ENCODE measurements at places on chromosomes 4 and X. TPM values are rescaled to one million over a fixed set of nuclear protein-coding genes. Genes with fewer than 3 reads are reported as not detected.

Gene FAM90A26
- total RNA-seq, result not detected

Gene ATP2B3
- total RNA-seq, result not detected

GRCh38 chr4:15692602-15693001, 10.3 kb upstream of the BST1 start:
- H3K27ac ChIP-seq, result no peak overlapping the region
- H3K27me3 ChIP-seq, result no peaks in the 10 kb centered on the region
- DNase-seq, result no peak
- H3K4me1 ChIP-seq, result no peaks in the 10 kb centered on the region

GRCh38 chr4:154958621-154959358, 177.7 kb downstream of the RBM46 start:
- no peaks in the 10 kb centered on the region for H3K27me3 ChIP-seq
- H3K4me1 ChIP-seq, result peaks cover 9% of the 10 kb centered on the region
- H3K27ac ChIP-seq, result no peak overlapping the region
- no peaks in the 10 kb centered on the region for H3K36me3 ChIP-seq

DNA sequence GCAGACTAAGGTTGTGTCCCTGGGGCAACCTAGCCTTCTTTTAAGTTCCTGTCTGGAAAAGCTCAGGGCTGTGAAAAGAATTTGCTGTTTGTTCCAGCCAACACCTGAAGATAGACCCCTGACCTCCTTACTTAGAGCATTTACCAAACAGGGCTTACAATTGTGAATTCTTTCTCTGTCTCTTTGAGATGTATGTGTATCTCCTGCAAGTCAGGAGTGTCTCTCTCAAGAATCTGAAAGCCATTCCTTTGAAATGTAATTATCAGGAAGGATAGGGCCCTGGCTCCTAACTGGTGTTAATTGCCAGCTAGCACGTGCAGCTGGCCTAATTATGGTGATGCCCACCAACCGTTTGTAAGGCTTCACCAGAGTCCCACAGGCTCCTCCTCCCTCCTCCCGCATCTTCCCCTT, 18.2 kb downstream of the CCNG2 start:
- no peak overlapping the region for H3K4me3 ChIP-seq
- no peaks in the 10 kb centered on the region for H3K4me1 ChIP-seq
- no peak overlapping the region for H3K27ac ChIP-seq
- H3K36me3 ChIP-seq, result no peaks in the 10 kb centered on the region

DNA sequence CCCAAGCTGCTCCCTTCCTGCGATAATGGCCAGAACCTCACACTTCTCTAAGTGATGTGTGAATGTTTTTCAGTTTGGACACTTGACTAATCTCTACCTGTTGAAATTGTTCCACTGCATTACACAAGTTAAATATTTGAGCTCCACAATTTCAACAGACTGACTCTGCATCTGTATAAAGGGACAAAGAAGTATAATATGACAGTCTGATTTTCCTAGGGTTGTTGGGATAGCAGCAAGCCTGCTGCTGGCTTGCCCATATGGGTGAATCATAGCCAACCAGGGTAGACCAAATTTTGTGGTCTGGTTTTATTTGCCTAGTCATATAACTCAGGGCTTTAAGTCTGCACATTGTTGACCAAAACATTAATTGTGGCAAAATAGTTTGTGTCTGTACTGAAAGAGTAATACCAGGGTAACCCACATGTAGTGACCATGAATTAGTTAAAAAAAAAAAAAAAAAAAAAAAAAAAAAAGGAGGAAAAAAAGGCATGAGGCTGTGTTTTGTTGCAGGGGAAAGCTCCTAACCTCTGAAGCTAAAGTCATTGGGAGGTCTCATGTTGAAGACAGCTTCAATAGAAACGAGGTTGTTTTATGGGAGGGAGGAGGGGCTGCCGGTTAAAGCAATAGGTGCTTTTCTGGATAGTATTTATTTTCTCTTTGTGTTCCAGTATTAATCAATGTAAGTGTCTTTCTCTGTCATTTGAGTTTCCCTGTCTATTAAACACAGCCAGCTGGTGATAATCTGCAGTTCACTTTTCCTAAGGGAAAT, 534.2 kb downstream of the RAB28 start:
- no peaks in the 10 kb centered on the region for H3K36me3 ChIP-seq
- no peak overlapping the region for H3K27ac ChIP-seq
- H3K4me1 ChIP-seq, result no peaks in the 10 kb centered on the region

- DNase-seq, result no peak
- no peaks in the 10 kb centered on the region for H3K36me3 ChIP-seq
- H3K4me1 ChIP-seq, result no peaks in the 10 kb centered on the region
These were observed 118.4 kb upstream of the MED14 start for GRCh38 chrX:40853816-40854123.

DNA sequence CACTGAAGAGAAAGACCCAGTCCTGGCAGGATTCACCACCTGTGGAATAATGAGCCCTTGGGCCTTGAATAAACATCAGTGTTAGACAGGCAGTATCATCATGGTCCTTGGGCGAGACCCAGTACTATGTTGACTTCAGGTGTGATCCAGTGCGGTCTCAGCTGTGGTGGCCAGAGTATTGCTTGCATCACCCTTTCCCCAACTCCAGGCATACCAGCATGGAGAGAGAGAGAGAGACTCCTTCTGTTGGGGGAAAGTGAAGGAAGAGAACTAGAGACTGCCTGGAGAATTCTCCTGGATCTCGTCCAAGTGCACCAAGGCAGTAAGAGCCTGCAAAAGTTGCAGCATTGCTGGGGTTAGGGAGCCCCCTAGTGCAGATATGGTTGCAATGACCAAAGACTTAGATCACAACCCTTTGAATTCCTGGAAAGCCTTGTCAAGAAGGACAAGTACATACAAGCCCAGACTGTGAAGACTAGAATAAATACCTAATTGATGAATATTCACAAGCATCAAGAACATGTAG, 61.1 kb upstream of the VAMP7 start:
- no peak overlapping the region for H3K4me3 ChIP-seq
- no peaks in the 10 kb centered on the region for H3K36me3 ChIP-seq
- no peaks in the 10 kb centered on the region for H3K27me3 ChIP-seq
- DNase-seq, result peak; percentile 59
- no peaks in the 10 kb centered on the region for H3K4me1 ChIP-seq
